Skeletal muscle cell (primary cell): ENCODE measurements at places on chromosomes 6 and 20.

DNA sequence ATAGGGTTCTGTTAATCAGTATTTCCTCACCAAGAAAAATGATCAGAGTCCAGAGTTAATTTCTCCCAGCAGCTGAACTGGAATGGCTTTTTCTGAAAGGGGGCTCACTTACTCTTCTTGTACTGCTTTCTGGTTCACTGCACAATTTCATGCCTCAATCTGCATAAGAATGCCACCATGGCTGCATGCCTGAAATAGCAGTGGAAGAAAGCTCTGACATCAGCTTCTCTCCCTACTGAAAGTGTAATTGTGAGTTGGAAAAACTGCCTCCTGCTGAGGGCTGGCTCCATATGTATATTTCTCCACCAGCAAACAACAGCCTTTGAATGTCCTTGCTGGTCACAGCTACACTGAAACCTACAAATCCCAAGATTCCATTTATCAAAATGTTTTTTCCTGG is 1027.2 kb upstream of the GJE1 start:
- no peak for DNase-seq

DNA sequence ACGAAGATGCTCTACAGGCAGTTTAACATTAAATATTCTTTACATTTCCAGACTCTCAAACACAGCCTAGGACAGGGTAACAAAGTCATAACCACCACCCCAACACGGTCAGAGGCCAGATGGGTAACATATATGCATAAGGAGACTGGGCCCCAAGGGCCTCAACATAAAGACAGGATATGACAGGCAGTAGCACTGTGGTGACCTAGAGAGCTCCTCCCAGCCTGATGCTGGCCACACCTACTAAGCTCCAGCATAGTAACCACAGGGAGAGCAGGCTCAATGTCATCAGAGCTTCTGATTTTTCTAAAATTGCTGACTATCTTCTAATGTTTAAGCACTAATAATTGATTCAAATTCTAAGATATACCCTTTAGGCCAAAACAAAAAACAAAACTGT is 21.7 kb downstream of the SMLR1 start:
- DNase-seq = no peak

DNA sequence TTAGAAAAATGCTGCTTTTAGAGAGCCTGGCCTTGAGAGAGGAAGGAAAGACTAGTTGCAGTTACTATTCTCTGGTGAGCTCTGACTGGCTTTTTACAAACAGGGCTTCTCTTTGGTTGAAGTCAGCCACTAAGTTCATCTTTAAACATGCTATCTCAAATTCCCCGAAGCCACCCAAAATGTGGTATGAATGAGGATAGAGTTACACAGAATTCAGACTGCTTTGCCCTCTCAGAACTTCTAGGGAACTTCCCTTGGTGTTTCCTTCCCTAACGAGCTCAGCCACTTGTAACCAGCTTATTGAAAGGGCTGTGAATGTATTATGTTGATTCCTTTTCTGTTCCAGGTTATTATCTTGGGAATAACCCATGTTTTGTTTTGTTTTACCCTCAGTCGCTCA is 73.5 kb downstream of the EFHC1 start:
- no peak for DNase-seq

- DNase-seq = no peak
Measured at GRCh38 chr6:22819209-22819608, 249.8 kb downstream of the HDGFL1 start.

DNA sequence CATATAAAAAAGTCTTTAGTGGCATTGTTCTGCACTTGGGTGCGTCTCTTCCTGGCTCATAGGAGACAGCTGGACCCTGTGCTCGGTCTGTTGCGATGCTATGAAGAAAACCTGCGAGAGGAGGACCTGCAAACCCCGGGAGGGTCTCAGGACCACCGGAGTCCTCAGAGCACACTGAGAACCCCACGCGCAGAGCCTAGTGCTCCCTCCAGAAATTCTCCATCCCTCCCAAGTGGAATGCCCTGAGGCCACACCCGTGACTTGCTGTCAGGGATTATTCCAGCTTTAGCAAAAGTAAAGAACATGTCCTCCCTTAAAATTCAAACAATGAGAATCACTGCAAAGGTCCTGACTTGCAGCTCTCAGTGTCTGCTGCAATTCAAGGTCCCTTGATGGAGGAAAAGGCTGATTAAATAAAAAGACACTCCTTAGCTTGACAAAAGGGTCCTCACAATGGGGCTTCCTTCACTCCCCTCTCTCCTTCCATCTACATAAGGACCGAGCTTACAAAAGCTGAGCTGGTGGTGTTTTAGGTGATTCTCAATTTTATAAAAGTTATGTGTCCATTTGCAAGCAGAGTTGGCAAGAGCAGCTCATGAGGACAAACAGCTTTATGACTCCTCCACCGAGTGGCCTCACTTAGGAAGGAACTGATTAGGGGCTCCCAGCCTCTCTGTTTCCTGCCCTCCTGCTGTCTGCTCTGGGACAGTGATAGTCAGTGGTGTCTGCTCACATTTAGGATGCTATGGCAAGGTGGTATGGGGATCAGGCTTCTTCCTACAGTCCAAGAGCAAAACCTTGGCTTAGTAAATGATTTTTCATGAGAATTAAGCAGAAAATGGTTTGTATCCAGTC is 97.0 kb downstream of the RAMACL start:
- DNase-seq = no peak

DNA sequence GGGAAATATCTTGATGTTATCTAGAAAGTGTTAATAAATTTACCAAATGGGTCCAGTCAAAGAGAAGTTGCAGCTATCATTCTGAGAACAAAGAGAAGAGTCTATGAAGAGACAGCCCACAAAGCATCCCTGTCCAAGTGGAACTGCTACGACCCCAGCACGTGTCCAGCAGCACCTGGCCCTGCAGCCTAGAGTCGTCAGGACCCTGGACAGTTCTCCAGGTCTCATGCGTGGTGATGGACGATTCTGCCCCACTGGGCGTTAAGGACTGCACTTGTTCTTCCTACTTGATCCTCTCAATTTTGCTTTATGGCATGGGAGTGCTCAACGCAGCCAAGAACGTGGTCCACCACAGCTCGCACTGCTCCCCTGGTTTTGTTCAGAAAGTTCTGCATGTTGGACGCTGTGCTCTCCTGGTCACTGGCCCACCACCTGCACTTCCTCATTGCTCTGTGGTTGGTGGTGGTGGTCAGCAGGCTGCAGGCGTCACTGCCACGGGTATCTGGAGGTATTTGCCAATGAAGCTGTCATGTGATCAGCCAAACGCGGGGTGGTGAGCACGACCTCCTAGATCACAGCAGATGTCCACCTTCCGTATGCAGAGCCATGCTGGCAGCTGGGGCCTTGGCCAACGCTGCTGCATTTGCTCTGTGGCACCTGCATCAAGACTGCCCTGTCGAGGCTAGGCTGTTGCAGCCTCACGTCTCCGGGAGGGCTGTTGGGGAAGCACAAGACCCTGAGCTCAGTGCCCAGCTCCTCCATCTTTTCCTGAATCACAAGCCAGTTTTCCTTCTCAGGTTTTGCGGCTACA is 356.4 kb downstream of the CDH4 start:
- DNase-seq = no peak
